Mesothelial cell of epicardium (in vitro differentiated cells): ENCODE measurements at places on chromosomes 6 and 20.

GRCh38 chr20:10970109-10970508, 296.3 kb upstream of the JAG1 start:
- DNase-seq: no peak

DNA sequence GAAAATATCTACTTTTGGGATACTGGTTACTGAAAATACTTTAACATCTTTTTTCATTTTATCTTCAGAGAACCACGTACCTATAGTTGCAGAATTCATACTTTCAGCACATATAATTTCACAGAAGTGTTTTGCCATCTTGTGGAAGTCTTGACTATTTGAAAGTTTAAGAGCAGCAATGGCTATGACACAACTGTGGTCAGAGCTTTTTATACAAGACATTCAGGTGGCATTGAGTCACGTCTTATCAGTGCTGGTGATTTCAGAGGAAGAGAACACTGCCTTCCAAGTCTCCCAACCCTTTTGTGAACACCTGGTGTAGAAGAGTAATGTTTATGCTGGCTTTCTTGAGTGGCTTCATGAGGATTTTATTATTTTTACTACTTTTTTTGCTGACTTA, 171.6 kb downstream of the ARID1B start:
- DNase-seq: no peak

GRCh38 chr6:118992186-118992795, 57.3 kb upstream of the MCM9 start:
- no peak for DNase-seq

GRCh38 chr6:41274256-41274655, 12.2 kb downstream of the TREM1 start:
- DNase-seq: no peak

DNA sequence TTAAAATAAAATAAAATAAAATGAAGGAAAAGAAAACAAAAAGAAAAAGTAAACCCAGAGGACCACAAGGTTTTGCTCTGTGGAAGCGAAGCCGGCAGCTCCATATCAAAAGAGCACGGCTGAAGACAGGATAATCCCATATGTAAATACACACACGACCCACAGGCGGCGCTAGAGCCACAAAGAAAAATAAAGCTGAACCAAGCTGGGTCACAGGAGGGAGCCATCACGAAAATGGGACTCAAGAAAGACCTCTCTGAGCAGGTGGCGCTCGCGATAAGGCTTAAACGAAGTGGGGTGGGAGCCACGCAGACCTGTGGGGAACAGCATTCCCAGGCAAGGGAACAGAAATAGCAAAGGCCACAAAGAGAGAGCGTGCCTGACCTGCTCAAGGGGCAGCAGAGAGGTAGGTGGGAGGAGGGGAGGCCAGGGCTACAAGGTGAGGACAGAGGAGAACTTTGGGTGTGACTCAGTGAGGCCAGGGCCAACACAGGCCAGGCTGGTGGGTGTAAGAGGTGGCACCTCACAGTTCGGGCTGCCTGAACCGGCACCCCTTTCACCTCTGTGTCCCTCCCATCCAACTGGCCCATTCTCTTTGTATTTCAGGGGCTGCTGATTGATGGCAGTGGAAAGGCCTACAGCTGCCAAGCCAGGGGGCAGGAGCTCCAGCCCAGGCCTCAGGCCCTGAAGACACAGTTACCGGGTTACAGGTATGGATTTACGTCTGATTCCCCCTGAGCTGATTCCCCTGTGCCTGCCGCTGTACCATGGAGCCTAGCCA, 26.0 kb downstream of the PTGIS start:
- no peak for DNase-seq

DNA sequence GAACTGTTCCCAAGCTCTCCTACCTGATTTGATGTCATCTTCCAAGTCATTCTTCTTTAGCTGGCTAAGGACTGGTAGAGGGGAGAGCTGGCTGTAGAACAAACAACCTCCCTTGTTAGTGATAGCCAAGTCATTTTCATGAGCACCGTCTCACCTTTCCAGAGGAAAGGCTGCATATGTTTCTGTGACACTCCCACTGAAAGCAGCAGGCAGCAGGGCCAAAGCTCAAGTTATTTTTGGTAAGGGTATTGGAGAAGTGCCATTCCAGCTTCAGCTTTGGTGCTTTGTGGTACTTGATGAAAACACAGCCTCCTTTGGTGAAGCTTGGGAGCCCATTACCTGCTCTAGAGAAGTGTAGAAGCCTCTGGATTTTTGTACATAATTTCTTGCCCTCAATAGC, 5.4 kb upstream of the DOK5 start:
- DNase-seq: no peak
